Left hindlimb (tissue), 1 donor: ENCODE measurements at places on chromosomes 4 and X.

DNA sequence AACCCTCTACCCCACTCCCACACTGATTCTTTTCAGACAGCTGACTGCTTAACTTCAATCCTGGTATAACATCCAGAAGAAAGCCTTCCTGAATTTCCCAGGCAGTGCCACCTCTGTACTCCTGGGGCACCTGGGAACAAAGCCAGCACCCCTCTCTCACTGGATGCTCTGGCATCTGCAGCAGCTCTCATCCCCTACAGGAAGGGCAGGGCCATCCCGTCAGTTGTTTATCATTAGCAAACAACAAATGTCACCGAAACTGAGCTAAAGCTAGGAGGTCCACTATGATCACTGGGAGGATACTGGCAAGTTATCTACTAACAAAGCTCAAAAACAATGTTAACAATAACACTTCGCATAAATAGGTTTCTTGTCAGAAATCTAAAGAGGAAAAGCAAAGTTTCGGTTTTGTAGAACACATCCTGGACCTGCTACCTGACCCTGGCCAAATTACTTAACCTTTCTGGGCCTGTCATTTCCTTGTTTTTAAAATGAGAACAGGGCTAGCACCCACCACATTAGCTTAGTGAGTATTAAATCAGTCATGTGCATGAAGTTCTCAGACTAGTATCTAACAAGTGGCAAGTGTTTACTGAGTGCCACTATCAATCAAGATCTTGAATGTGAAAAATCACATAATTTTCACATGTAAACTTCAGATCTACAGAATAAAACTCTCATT, 86.6 kb downstream of the NR3C2 start:
- no peak for DNase-seq

GRCh38 chr4:165620913-165621312, 242.1 kb downstream of the CPE start:
- no peak for DNase-seq

DNA sequence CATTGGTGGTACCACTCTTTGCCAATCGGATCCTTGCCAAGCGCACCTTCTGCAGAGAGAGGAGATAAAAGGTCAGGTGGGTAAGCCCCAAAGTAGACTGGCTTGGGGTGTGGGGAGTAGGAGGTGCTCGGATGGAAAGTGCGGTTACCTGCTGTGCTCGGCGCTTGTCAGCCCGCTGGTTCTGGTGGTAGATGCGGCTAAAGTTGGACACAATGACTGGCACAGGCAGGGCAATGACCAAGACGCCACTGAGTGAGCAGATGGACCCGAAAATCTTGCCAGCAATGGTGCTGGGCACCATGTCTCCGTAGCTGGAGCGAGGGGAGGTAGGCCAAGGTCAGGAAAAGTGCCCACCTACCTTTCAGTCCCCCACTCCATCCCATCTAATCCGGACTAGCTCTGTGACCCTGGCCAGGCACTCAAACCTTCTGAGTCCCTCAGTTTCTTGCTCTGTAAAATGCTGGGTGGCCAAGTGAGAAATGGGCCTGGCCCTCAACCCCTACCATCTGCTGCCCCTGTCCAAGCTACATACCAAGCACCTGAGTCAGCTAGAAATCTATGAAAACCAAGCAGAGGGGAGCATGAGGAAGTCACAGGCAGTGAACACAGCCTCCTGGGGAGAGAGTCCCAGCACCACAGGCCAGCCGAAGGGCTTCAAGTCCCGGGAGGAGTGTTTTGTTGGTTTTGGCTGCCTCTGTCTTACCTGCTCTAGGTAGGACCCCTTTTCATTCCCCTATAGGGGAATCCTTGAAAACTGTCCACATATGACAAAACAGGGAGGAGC, 4.7 kb downstream of the KCND1 start:
- no peak for DNase-seq

GRCh38 chrX:130213376-130213775, 41.6 kb downstream of the RAB33A start:
- DNase-seq = no peak
